Stomach (tissue), 19 donors: ENCODE measurements at places on chromosomes 16 and 17. TPM values are rescaled to one million over a fixed set of nuclear protein-coding genes. Genes with fewer than 3 reads are reported as not detected.

DNA sequence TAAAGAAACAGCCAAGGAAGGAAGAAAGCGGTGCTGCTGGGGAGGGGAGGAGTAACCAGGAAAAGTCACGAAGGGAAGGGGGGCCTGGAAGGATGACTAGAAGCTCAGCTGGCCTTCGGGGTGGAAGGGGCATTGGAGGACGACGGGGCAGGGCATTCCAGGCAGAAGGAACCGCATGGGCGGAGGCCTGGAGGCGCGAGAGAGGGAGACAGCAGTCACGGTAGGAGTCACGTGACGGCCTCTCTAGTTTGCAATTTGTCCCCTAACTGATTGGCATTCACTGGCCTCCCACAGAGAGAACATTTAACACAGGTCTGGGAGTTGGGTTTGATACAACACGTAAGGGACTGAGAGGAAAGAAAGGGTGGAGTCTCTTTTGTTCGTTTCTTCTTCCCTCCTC, 63.9 kb downstream of the RTN4RL1 start:
- no peak for DNase-seq

- DNase-seq: no peak
Measured at GRCh38 chr17:78020717-78021108, 62.2 kb downstream of the TNRC6C start.

- peak; percentile 37 for DNase-seq
Measured at GRCh38 chr16:9256196-9256595, 164.8 kb downstream of the HAPSTR1 start.

DNA sequence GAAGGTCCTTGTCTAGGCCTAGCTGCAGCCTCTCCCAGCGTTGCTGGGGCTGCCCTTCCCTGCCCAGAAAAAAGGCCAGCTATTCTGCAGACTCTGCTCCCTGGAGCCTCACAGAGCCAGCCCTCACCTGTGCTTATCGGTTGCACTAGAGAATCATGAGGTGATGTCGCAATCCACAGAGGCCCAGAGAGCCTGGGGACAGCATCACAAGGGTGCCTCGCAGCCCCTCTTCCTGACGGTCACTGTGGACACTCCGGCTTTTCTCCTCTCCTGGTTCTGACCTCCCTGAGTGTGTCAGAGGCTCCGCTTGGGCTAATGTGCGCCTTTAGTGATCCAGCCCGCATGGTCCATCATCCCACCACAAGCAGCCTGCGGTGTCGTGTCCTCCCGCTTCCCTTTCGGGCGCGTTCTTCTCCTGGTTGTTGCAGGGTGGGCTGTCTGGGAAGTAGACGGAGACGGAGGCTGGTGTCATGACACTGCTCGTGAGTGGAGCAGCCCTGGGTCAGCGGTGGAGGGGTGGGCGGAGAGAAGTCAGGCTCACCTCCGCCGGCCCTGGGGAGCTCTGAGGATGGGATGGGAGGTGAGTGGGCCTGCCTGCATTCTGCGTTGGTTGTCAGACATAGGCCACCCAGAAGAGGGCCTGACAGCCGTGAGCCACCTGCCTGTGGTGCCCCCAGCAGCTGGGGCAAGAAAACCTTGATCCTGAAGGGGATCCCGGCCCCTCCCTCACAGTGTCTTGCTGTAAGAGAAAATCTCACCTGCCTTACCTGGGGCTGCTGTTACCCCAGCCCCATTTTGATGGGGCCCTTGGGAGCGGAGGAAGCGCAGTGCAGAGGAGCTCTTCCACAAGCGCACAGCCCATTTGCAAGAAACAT, 165.9 kb upstream of the CHMP6 start:
- DNase-seq: no peak

CDH8 gene
- total RNA-seq: not detected

- no peak for DNase-seq
Measured at GRCh38 chr16:76389126-76389525, 111.9 kb downstream of the CNTNAP4 start.

DNA sequence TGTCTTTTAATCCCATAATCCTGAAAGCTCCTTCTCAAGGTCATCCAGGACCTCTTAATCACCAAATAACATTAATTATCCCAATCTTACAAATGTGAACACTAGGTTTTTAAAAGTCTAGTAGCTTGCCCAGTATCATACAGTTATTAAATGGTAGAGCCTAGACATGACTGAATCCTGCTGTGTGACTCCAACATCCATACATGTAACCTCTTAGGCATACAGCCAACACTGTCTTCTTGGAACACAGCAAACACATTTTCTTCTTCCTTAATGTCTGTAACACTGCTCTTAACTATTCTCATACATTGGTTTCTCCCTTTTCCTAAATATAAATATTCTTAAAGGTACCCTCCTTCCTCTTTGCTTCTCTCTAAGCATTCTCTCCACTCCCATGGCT, 13.7 kb downstream of the BRIP1 start:
- DNase-seq: no peak

- DNase-seq: no peak
Measured at GRCh38 chr17:2881295-2881694, 85.1 kb downstream of the RAP1GAP2 start.

- no peak for DNase-seq
Measured at GRCh38 chr17:56521414-56522141, 71.9 kb upstream of the NOG start.

NGFR gene
- not detected for total RNA-seq

DNA sequence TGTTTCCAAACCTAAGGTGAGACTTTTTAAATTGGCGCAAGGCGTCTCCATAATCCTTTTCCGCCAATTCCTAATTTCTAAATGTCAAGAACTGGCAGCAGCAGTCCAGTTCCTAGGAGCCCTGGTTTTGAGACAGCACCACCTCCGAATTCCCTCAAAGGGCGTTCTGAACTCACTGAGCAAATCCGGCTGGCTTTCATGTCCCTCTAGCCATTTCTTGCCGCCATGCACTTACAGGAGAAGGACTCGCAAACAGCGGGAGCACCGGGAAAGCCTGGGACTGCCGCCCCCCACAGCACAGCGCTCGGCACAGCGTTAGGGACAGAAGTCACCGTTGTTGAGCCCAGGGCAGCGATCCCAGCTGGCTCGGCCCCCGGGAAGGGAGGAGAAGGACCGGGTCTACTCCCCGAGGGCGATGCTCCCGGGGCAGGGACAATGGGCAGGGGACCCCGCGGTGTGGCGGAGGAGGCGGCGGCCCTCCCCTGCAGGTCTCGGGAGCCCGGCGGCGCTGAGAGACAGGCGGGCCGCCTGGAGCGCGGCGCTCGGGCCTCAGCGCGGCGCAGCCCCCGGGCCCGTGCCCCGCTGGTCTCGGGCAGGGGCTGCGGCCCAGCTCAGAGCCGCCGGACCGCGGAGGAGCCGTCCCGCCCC, 545 bp downstream of the ARHGAP17 start:
- peak; percentile 45 for DNase-seq
